HFFc6 (cell line): ENCODE measurements at places on chromosomes 1 and 21. TPM values are rescaled to one million over a fixed set of nuclear protein-coding genes. Genes with fewer than 3 reads are reported as not detected.

ARHGEF2 gene
- 82.9 to 89.7 TPM (median 83.2 TPM) in 3 replicates for total RNA-seq

BCL2L15 gene
- total RNA-seq, result not detected in 3 replicates

LCE1C gene
- not detected in 3 replicates for total RNA-seq

TRIM67 gene
- total RNA-seq, result not detected in 3 replicates

- peak overlapping the region; percentile 6 for H3K27ac ChIP-seq
- no peak overlapping the region; the same call in 1 of the 2 replicates for H3K4me3 ChIP-seq
- peaks cover 21% of the 10 kb centered on the region for H3K4me1 ChIP-seq
- peaks cover 11% of the 10 kb centered on the region for H3K36me3 ChIP-seq
- no peaks in the 10 kb centered on the region for H3K27me3 ChIP-seq
Measured at GRCh38 chr21:14850394-14850793, 214.4 kb downstream of the NRIP1 start.

GRCh38 chr21:43981871-43982210 lies 30.3 kb upstream of the TRAPPC10 start:
- peaks cover 14% of the 10 kb centered on the region for H3K36me3 ChIP-seq
- peaks cover 5% of the 10 kb centered on the region; the same call in 1 of the 2 replicates for H3K27me3 ChIP-seq
- H3K4me1 ChIP-seq, result no peaks in the 10 kb centered on the region; the same call in 1 of the 2 replicates
- H3K4me3 ChIP-seq, result no peak overlapping the region

- peaks cover 43% of the 10 kb centered on the region for H3K4me1 ChIP-seq
- H3K4me3 ChIP-seq, result no peak overlapping the region
- H3K36me3 ChIP-seq, result peaks cover 6% of the 10 kb centered on the region; the same call in 1 of the 2 replicates
- no peak overlapping the region for H3K27ac ChIP-seq
Measured at GRCh38 chr1:113545210-113545609, 154.9 kb downstream of the MAGI3 start.

DNA sequence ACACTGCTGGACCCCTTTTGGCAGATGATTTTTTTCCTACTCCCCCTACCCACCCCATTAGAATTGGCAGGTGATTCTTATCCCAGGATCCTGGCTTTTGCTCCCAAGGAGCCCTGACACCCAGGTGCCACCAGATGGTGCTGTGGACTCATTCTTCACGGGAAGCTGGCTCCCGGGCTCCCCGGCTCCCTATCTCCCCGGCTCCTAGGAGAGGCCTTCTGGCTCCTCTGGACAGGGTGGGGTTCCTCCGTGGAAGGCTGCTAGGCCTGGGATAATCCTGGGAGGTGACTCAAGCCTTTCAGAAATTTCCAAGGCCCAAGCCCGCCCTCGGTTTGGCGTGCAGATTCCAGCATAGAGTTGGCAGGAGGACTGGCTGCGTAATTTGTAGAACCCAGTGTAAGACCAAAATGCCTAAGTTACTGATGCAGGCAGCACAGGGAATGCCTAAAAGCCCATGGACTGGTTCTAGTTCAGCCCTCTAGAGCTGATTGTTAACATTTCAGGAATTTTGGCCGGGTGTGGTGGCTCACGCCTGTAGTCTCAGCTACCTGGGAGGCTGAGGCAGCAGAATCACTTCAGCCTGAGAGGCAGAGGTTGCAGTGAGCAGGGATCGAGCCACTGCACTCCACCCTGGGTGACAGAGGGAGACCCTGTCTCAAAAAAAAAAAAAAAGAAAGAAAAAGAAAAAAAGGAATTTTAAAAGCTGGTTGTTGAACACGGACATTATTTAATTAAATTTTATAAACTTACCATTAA lies 6.8 kb upstream of the BSDC1 start:
- H3K27me3 ChIP-seq, result no peaks in the 10 kb centered on the region; the same call in 1 of the 2 replicates
- peak; percentile 89 for DNase-seq
- H3K36me3 ChIP-seq, result no peaks in the 10 kb centered on the region
- H3K27ac ChIP-seq, result peak overlapping the region; percentile 77
- H3K4me3 ChIP-seq, result peak overlapping the region; percentile 38

DNA sequence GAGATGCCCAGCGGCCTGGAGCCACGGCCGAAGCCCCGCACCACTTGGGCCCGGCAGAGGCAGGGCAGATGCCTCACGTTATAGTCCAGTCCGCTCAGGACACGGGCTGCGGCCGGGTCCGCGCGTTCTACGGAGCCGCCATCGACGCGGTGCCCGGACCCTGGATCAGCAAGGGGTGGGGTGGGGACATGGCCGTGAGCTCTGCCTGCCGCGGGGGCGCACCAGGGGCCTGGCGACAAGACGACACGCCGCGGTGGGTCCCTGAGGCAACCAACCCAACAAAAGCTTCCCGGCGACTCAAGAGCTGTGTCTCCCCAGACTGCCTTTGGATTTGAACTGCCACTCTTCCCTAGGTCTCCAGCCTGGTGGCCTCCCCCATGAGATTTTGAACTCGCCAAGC lies 211.4 kb upstream of the GREM2 start:
- DNase-seq, result no peak
- H3K36me3 ChIP-seq, result peaks cover 5% of the 10 kb centered on the region; the same call in 1 of the 2 replicates
- no peak overlapping the region for H3K27ac ChIP-seq
- no peaks in the 10 kb centered on the region for H3K27me3 ChIP-seq
- peaks cover 19% of the 10 kb centered on the region; the same call in 1 of the 2 replicates for H3K4me1 ChIP-seq

DNA sequence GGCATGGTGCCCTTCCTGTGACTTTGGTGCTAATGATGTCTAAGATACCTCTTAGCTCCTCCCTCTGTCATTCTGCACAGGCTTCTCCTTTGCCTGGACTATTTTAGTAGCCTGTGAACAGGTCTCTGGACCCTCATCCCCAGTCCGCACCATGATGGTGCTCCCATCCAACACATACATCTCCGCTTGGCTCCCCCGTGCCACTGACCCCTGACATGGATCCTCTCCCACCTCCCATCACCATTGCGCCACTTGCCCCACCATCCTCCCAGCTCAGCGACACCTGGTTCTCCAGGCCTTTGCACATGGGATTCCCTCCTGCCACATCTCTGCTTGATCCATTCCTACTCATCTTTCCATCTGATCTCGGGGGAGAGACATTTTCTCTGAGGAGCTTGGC lies 33.9 kb downstream of the RUNX3 start:
- DNase-seq, result no peak
- peaks cover 16% of the 10 kb centered on the region for H3K27me3 ChIP-seq
- H3K4me3 ChIP-seq, result no peak overlapping the region
- H3K4me1 ChIP-seq, result no peaks in the 10 kb centered on the region
- H3K27ac ChIP-seq, result no peak overlapping the region
